ENCODE measurements at places on chromosomes 13 and 19.

DNA sequence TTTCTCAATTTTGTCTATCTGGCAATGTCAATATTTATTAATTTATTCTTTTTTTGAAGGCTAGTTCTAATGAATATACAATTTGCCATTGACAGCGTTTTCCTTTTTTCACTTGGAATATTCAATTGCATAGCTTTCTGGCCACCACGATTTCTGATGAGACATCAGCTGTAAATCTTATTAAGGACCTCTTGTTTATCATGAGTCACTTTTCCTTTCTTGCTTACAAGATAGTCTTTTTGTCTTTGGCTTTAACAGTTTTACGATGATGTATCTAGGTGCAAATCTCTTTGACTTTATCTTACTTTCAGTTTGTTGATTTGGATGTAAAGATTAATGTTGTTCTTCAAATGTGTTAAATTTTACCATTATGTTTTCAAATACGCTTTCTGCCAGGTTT, 991.6 kb upstream of the SLC10A2 start:
- H3K4me1 ChIP-seq = no peaks in the 10 kb centered on the region
- H3K27me3 ChIP-seq = no peaks in the 10 kb centered on the region
- H3K4me3 ChIP-seq = no peak overlapping the region

DNA sequence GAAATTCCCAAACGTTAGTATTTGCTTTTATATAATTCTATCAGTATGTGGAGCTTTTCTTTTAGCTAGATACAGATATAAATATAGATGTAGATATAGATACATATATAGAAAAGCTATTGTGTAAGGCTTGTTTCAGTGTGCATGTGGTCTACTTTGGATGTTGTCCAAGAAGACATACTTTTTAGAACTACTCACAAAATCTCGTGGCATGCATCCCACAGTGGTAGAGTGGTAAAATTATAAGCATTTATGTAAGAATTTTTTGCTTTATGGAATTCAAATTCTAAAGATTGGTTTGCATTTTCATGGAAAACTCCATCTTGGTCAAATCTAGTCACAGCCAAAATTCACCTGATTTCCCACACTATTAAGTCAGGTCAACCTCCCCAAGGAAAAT, 880.4 kb downstream of the EFNB2 start:
- no peaks in the 10 kb centered on the region for H3K27me3 ChIP-seq
- H3K36me3 ChIP-seq = peaks cover 12% of the 10 kb centered on the region
- H3K4me1 ChIP-seq = peaks cover 7% of the 10 kb centered on the region
- H3K4me3 ChIP-seq = no peak overlapping the region
- H3K27ac ChIP-seq = no peak overlapping the region
- DNase-seq = no peak

DNA sequence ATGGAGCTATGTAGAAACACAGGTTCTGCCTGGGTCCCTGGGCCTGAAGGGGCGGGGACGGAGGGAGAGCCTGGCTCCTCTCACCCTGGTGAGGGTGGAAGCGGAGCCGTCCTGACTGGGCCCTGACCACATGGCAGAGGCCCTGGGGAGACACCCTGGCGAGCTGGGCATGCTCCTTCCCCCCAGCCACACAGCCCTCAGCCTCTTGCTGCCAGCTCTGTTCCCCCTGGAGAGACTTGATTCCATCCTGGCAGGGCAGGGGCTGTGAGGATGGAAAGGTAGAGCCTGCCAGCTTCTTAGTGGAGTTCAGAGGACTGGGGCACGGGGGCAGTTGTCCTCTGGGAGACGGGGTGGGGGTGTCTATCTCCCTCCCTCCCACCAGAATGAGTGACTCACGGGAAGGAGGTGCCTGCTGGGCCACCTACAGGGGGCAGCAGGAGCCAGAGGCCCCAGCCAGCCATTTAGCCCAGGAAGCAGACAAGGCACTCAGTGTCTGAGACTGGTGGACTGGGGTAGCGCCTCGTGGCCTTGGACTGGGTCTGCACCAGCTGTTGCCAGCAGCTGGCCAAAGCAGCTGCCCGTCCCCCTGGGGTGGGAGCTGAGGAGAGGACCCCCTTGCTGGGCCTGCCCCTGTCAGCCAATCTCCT, 22.8 kb upstream of the RNF17 start:
- peaks cover 27% of the 10 kb centered on the region for H3K27me3 ChIP-seq
- peaks cover 11% of the 10 kb centered on the region for H3K4me1 ChIP-seq
- H3K36me3 ChIP-seq = no peaks in the 10 kb centered on the region
- H3K4me3 ChIP-seq = no peak overlapping the region

- no peak overlapping the region for H3K27ac ChIP-seq
- no peak overlapping the region for H3K4me3 ChIP-seq
- no peaks in the 10 kb centered on the region for H3K4me1 ChIP-seq
- no peak for DNase-seq
- H3K36me3 ChIP-seq = peaks cover 75% of the 10 kb centered on the region
- no peaks in the 10 kb centered on the region for H3K27me3 ChIP-seq
Measured at GRCh38 chr19:7450243-7451223, 38.3 kb downstream of the PEX11G start.

All from mesothelial cell of epicardium (in vitro differentiated cells).